ENCODE measurements at places on chromosomes 16 and 17.

- DNase-seq: no peak
Measured at GRCh38 chr16:54489225-54490111, 202.9 kb upstream of the IRX3 start.

DNA sequence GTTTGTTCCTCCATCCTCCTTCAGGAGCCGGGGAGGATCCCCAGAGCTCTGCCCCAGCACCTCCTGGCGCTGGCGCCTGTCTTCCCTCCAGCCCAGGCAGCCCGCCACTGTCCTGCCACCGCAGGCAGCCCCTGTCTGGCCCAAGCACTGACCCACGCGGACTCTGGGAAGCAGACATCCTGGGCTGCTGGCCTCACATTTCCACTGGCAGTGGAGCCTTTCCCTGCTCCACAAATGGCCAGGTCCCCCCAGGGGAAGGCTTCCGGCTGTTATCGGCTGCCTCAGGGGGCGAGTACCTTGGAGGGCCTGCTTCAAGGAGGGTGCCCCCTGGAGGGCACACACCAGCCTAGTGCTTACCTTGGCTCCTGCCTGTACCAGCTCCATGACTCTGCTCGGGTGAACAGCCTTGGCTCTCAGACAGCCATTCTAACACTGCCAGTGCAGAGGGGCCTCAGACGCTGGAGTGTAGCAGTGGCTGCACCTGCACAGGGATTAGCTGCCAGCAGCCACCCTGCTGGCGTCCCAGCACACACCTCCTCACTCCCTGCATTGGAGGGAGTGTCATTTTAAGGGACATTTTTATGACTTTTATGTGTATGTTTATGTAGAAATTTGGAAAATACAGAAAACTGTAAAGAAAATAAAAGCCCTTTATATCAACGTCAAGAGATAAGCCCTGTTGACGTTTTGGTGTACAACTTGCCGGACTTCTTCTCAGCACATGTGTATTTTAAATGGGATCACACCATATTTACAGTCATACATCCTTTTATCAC is 21.0 kb downstream of the ACE start:
- no peak for DNase-seq

DNA sequence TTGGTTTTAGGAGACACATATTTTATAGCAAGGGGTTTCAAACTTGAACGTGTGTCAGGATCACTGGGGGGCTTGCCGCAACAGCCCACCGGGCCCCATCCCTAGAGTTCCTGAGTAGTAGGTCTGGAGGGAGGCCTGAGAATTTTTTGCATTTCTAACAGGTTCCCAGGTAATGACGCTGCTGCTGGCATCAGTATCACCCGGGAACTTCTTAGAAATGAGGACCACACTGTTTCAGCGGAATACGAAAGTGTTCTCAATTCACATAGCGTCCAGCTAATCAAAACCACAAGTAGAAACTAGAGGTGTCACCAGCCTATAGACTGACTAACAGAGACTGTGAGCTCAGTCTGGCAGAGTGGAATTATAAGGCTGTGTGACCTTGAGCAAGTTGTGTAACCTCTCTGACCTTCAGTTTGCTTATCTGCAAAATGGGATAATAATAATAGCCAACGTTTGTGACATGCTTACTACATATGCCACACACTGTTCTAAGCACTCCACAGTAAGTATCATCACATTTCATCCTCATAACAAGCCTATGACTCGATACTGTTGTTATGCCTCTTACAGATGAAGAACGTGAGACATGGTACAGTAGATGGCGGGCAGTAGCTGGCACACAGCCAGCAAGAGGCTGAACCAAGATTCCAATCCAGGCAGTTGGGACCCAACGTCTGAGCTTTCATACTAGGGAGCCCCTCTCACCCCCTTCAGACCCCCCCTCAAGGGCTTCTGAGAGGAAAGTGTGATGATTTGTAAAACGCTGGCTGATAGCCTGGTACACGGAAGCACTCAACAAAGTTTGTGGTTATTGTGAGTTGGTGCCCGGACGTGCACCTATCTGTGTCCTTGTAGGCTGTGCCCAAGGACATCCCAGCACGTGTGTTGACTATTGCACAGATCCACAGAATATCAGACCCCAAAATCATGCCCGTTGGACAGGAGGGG is 4.6 kb upstream of the ICAM2 start:
- DNase-seq: no peak

DNA sequence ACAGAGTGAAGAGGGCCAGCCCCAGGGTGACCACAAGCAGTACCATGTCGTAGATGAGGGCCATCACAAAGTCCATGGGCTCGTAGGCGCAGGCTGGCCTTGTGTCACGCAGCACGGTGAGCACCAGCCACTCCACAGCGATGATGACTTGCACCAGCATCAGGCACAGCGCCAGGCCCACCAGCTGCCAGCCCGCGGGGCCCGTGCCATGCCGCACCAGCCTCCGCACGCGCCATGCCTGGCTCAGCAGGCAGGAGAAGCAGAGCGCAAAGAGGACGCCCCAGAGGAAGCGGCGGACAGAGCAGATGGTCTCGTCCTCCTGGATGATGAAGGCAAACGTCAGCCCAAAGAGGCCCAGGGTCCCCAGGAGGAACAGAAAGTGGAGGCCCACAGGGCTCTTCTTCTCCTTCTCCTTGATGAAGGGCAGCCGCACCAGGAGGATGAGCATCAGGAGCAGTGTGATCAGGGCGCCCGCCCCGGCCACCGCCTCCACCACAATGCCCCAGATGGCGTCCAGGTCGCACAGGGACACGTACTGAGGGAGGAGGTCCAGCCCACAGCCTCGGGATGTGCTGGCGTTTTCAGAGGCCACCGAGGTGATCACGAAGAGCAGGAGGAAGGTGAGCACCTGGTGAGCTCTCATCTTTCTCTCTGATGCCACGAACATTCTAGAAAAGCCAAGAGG is 12.3 kb downstream of the GPRC5B start:
- no peak for DNase-seq

DNA sequence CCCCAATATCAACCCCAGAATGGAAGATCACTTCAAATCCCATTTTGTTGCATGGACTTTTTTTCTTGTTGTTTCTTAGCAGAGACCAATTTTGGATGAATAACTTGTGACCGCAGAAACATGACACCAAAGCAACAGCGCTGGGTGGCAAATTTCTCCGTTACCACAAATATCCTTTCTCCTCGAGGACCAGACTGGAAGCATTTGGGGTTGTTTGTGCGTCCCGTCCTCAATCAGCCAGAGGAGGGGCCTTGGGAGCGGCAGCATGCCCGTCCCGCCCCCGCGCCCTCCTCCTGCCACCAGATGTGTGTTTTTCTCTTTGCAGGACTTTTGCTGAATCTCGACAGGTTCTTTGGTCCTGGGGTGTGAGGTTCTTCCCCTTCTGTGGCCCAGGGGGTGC is 282.5 kb upstream of the FOXF1 start:
- DNase-seq: no peak

DNA sequence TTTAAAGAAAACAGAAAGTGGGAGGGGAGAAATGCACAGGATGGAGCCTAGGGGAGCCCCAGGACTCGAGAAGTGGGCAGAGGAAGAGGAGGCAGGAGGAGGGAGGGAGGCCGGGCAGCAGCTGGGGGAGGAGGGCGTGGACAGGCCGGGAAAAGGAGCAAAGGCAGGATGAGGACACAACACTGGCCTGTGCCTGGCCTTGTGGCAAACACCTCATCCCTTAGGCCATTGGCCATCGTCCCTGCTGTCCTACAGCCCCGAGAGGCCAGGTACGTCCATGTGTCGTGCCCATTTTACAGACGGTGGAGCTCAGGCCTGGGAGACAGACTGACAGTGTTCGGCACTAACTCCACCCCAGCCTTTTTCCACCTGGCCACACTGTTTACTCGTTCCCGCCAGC is 15.9 kb downstream of the JPH3 start:
- no peak for DNase-seq

- DNase-seq: no peak
Measured at GRCh38 chr16:54208237-54208636, 78.3 kb downstream of the IRX3 start.

DNA sequence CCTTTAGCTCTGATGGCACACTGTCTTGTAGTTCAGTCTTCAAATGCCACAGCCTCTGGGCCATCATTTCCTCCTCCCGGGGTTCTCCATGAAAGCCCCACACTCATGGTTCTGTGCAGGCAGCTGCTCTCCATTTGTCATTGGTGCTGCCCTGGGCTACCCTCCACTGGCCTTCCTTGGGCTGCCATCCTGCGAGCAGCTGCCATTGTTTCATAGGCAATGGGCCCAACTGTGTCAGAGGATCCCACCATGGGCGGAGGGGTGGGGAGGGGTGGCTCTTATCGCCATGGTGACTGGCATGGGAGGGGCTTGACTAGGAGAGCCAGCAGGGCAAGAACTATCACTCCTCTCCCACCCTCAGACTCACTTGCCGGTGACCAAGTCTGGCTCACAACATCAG is 38.6 kb upstream of the BRD7 start:
- no peak for DNase-seq

DNA sequence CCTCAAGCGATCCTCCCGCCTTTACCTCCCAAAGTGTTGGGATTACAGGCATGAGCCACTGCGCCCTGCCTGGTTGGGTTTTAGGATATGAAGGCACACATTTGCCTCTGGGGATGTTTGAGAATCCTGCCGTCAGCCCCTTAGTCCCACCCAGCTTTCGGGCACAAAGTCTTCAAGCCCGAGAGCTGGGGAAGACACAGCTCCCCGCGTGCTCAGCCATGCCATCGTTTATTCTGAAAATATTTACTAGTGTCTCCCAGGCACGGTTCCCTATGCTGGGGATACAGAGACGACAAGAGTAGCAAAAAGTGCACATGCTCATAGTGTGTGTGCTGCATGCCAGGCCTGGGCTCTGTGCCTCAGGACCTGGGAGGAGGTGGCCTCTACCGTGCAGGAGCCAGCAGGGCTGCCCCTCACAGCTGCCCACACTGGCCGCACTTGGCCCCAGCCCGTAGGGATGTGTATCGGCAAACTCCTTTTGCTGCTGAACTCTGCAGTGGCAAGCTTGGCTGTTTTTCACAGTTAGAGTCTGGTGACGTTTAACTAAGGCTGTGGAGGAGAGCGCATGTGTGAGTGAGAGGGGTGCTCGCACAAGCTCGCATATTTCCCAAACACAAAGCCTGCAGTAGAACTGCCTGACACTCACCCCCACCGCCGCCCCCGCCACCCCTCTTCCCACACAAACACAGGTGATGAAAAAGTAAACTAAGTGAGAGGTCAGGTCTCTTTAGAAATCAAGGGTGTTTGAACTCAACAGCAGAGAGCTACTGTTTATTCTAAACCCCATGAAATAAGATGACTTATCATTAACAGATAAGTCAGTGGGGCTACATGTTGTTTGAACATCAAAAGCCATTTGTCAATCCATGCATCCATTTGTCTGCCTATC is 266.4 kb downstream of the MRTFB start:
- no peak for DNase-seq

- DNase-seq: no peak
Measured at GRCh38 chr16:68346892-68347480, 36.2 kb downstream of the PRMT7 start.

DNA sequence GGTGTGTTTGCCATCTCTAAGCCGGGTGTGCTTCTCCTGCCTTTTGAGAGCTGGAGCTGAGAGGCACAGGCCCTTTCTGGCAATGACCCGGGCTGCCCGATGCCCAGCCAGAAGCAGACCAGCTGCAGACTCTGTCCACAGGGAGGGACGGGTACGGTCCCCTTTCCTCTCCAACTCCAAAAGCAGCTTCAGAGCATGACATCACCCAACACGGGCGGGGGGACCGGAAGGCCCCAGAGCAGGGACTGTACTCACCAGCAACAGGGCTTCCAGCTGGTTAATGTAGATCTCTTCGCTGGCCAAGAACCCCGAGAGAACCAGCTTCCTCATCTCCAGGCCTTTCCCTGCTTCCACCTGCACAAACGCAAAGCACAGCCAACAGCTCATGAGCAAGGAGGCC is 79.4 kb downstream of the ABR start:
- DNase-seq: no peak

DNA sequence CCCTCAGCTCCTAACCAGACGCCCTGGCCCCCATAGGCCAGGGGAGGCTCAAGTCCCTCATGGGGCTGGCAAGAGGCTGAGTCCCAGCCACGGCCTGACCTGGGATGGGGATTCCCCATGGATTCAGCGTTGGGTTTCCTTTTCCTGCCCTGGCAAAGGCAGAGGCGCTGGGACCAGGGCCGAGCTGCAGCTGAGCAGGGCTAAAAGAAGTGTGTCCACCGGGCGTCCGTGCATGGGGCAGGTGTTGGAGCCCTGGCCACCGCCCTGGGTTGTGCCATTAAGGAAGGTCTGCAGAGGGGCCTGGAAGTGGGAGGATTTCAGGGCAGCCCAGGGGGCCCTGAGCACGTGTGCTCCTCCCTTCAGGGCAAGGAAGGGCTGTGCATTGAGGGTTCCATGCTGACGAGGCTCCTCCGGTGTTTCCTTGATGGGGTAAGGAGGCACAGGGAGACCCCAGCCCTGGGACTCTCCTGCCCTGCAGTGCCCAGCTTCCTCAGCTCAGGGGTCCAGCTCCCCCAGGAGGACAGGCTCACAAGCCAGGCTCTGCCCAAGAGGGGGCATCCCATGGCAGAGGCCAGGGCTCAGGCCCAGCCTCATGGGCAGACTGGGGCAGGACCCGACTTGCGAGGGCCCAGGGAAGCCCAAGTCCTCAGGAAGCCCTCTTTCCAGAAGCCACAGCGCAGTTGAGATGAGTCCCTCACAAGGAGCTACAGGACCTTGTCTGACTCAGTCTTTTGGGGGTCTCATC is 10.1 kb downstream of the TBC1D26 start:
- DNase-seq: no peak

DNA sequence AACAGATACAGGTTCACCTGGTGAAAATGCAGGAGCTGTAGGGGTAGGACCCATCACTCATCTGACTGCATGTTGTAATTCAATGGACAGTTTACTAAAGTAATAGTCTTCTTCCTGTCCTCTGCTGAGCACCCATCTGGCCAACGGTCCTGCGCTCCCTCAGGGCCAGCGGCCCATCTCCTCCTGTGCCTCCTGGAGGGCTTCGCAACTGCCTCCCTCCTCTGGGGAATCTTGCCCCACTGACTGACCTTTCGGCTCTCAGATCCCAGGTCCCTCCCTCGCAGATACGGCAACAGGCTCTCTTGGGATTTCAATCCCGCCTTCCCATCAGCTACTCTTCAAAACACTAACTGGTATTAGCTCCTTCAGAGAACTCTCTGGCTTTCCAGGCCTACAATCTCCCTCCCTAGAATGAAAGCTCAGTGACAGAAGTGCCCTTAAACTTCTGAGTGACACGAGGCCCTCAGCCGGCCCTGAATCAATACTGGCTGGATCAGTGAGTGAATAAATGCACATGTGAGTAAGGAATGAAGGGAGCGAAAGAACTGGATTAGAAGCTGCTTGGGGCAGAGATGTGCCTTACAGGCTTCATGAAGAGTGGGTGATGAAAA is 1.3 kb downstream of the PEMT start:
- DNase-seq: no peak

- DNase-seq: no peak
Measured at GRCh38 chr17:32664936-32665583, 178.3 kb downstream of the CDK5R1 start.

Data from NCI-H187 treated with DMSO at 0.1 percent for 48 hours (cell line).